ENCODE measurements at places on chromosomes 11 and 22.

DNA sequence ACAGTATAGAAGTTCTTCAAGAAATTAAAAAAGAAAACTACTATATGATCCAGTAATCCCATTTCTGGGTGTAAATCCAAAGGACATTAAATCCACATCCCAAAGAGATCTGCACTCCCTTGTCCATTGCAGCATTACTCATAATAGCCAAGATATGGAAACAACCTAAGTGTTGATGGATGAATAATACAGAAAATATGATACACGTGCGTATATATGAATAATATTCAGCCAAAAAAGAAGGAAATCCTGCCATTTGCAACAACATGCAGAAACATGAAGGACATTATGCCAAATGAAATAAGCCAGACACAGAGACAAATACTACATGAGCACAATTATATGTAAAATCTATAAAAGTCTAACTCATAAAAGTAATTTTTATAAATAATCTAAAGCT is 306.3 kb upstream of the ANO3 start:
- DNase-seq = no peak

- no peak for DNase-seq
Observed at GRCh38 chr22:38828616-38829205, 15.1 kb downstream of the NPTXR start.

- DNase-seq = no peak
Observed at GRCh38 chr11:119989159-119989821, 148.6 kb downstream of the TRIM29 start.

DNA sequence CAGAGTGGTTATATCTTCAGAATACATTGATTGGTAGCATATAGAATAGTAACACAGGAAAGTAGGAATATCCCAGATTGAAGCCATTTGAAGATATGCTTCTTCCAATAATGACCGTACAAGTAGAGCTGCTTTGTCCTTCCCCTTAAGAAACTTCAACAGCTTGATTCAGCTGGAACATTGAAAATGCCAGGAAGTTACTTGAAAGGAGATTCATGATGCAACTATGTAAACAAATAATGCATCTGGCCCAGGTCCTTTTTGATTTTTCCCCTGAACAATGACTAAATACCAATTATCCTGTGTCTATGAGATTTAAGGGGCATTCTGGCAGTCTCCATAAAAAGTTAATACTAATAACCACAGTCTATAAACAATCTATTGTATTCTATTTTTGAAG is 3.0 kb downstream of the DKK3 start:
- DNase-seq = no peak

GRCh38 chr11:70876685-70877084 is 375.7 kb downstream of the SHANK2 start:
- no peak for DNase-seq

GRCh38 chr11:512761-513595 is 5.9 kb upstream of the RNH1 start:
- no peak for DNase-seq

DNA sequence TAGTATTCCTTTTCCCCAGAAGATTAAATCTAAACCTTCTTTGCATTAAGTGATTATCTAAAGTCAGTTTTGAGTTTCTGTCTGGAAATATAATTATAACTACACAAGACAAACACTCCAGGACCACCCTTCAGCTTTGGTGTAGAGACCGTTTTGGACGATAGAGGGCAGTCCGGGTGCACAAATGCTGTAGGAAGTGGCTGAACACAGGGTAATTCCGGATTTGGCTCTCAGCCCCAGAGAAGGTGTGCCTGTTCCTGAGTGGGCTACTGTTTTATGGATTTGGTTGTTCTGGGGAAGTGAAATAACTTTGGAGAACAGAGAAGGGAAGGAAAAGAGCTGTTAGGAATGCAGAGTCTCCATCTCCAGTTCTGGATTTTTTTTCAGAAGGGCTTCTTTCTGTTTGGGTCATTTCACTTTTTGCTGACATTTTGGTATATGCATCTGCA is 14.8 kb downstream of the EXT2 start:
- peak; percentile 61 for DNase-seq

GRCh38 chr11:81070948-81071347 is 1630.1 kb upstream of the TENM4 start:
- DNase-seq = no peak

- DNase-seq = no peak
Observed at GRCh38 chr11:19816040-19816439, 103.4 kb downstream of the NAV2 start.

DNA sequence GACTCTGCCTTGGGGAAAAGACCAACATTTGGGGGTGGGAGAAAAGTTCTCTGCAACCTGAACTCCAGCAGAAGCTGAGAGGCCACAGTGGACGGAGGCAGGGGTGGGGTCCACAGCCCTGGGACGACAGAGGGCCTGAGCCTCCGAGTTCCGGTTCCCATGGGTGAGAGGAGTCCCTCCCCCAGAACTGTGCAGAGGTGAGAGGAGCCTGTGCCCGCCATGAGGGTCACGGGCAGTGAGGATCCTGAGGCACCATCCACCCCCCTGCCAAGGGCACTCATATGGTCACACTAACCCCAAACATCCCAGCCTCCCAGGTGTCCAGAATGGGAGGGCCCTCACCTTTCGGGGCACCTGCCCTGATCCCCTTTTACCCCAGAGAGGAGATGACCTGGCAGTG is 30.5 kb downstream of the KIAA0930 start:
- no peak for DNase-seq

DNA sequence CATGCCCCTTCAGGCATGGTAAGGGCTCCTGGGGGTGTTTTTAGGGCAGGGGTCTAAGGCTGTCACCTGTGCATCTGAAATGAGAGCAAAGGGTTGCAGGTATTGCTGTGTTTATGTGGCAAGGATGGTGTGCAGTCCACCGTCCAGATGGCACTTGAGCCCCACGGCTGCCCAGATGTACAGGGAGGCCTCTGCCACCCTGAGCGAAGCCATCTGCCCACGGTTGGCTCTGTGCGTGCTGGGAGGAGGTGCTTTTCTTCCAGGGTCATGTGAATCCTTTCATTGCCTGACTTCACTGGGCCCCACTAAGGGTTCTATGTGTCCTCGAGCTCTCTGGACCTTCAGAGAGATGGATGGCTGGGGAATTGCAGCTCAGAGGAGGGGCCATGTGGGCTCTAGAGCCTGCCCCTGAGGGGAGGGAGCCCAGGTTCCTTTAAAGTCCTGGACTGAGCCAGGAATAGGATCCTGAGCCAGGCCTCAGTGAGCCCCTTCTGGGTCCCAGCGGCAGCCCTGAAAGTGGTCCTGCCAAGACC is 89.9 kb downstream of the CTTN start:
- DNase-seq = no peak

DNA sequence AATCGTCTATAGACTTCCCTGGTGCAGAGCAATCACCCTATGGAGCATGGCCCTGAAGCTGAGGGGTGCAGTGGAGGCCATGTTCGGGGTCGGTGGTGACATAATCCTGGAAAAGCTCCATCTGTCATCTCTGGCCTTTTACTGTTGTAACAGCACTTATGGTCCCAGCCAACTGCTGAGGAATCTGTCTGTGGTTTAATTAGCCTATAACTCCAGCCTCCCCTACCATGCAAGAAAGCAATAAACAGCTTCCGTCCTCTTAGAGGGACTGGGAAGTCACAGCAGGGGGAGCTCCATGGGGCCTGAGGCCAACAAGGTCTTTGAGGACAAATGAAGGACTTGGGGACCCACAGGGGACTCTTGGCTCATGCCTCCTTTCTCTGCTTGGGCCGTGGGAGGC is 159.1 kb upstream of the NECTIN1 start:
- no peak for DNase-seq
